Fibroblast of skin of right biceps (primary cell): ENCODE measurements at places on chromosomes 1 and 21.
A peak's percentile ranks its signal among the peaks of the same experiment; 100 is the strongest.

- DNase-seq: peak; percentile 22
Observed at GRCh38 chr1:108829498-108829916, 27.4 kb downstream of the AKNAD1 start.

GRCh38 chr1:21251773-21252471, 38.3 kb downstream of the ECE1 start:
- peak; percentile 84 for DNase-seq

DNA sequence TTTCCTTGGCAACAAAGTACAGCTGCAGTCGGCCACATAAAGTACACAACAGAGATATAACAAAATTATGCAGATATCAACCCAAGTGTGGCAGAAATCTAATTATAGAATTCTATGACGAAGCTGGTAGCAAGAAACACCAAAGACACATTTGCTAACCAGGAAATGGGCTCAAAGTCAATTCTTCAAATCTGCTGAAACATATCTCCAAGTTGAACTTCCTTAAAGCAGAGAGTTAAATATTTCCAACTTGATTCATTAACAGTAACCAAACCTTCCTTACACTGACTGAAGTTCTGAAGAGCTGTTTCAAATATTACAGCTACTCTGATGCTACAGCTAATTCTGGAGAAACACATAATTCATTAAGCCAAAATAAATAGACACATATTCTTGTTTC, 67.6 kb upstream of the SDC3 start:
- peak; percentile 78 for DNase-seq

GRCh38 chr1:90023691-90024090, 28.8 kb downstream of the ZNF326 start:
- no peak for DNase-seq

DNA sequence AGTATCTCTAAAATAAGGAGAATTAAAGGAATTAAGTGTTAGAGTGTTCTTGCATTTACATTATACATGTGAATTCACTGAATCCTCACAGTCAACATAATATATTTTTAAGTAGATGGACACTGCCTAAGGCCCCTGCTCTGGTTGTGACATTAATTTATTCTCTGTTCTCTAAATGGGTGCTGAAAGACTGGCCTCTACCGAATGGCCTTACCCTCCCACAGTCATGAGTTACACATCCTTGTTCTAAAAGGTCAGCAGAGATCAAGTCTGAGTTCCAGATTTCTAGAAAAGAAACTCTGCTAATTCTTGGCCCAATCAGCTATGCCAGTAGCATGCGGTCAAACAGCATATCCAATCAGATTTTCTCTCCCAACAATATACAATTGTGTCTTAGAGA, 193.2 kb downstream of the TM2D1 start:
- no peak for DNase-seq
